Astrocyte (in vitro differentiated cells and primary cell): ENCODE measurements at places on chromosomes 5 and 9. TPM values are rescaled to one million over a fixed set of nuclear protein-coding genes. Genes with fewer than 3 reads are reported as not detected.

- peaks cover 11% of the 10 kb centered on the region for H3K36me3 ChIP-seq
- H3K4me3 ChIP-seq, result no peak overlapping the region
- no peaks in the 10 kb centered on the region for H3K27me3 ChIP-seq
- no peak for DNase-seq
- H3K4me1 ChIP-seq, result peaks cover 3% of the 10 kb centered on the region
- peak overlapping the region; percentile 20 for H3K27ac ChIP-seq
Measured at GRCh38 chr5:109844148-109844547, 154.4 kb downstream of the MAN2A1 start.

DNA sequence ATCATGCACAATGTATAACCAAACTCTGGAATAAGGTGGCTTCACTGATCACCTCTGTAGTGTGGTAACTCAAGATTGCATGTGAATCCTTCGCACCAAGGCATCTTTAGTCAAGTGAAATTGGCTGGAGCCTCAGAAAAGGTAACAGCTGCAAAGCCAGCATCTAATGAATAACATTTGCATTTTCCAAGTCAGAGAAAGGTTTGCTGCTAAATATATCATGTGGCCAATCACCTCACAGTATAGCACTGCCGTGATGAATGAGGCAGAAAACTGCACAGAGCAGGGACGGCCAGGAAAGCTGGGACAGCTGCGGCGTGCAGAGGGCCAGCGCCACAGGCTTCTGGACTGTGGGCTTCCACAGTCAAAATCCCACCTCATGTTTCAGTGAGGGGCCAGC, 18.5 kb downstream of the MRPS27 start:
- DNase-seq, result no peak
- no peak overlapping the region for H3K27ac ChIP-seq
- no peak overlapping the region for H3K4me3 ChIP-seq
- no peaks in the 10 kb centered on the region for H3K4me1 ChIP-seq
- H3K36me3 ChIP-seq, result no peaks in the 10 kb centered on the region

DNA sequence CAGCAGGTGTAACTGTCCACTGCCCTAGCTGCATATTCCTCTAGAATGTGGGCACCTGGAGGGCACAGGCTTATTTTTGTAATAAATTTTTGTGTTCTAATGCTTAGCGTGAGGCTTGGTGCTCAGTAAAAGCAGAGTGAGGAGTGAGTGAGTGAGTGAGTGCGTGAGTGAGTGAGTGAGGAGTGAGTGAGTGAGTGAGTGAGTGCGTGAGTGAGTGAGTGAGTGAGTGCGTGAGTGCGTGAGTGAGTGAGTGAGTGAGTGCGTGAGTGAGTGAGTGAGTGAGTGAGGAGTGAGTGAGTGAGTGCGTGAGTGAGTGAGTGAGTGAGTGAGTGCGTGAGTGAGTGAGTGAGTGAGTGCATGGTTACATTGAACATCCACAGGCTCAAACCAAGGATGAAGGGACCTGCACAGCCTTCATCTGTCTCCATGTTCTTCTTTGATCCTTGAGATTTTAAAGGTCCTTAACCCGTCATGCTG, 371.5 kb downstream of the MED10 start:
- H3K4me3 ChIP-seq, result no peak overlapping the region
- no peak overlapping the region for H3K27ac ChIP-seq
- no peak for DNase-seq
- H3K4me1 ChIP-seq, result no peaks in the 10 kb centered on the region
- no peaks in the 10 kb centered on the region for H3K36me3 ChIP-seq
- H3K27me3 ChIP-seq, result no peaks in the 10 kb centered on the region

DNA sequence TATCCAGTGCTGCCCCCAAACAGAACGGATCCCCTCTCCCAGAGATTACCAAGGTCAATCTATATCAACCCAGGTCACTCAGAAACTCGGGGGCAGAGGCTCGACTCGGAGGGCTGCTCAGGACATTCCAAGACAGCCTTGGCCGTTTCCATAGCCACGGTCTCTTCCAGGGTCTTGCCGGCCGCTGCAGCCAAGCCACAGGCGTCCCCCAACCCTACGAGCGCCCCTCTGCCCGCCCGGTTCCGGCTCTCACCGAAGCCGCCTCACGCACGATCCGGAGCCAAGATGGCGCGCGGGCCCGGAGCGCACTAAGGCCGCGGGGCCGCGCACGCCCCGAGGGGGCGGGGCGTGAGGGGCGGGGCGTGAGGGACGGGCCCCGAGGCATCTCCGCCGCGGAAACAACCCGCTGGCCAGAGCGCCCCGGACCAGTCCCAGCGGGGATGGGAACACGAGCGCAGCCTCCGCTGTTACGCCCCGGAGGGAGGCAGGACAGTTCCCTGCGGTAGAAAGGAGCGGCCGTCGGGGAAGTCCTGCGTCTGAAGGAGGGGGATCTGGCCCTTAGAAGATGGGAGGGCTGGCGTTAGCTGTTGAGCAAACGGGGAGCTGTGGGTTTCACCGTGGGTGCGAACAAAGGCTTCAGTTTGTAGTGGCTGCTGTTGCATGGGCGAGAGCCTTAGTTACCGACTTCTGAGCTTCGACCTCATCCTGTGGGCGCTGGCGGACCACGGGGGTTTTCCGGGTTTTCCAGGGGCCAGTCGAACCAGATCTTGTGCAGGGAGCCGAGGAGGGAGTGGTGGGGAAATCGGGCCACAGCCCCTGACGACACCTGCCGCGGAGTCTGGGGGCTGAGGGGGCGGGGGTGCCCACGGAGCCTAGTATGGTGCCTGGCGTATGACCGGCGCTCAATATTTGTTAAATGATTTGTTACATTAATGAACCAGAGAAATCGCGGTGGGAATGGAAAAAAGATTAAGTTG, at the start of gene RPP25L:
Gene RPP25L (minus strand): TSS at position 287 of the 977 bp plus-strand sequence. CDS start 801 bp downstream, outside the sequence.
- H3K36me3 ChIP-seq, result peaks cover 4% of the 10 kb centered on the region
- H3K4me3 ChIP-seq, result peak within 1 kb of the TSS; percentile 94
- H3K27ac ChIP-seq, result peak within 1 kb of the TSS; percentile 80
- DNase-seq, result peak; percentile 68
- H3K4me1 ChIP-seq, result peaks cover 15% of the 10 kb centered on the region
- H3K27me3 ChIP-seq, result no peaks in the 10 kb centered on the region

DNA sequence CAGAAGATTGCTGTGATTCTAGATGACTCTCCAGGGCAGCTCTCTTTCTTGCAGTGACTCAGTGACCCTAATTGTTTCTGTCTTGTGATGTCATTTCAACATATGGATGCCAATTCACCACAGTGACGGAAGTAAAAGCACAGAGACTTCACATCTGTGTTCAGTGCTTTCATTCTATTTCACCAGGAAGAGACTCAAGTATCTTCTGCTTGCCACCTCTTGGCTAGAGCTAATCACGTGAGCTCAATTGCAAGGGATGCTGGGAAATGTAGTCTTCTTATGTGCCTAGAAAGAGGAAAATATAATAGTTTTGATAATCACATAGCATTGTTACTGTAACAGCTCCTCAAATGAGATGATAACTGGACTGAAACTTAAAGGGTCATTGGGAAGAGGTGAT, 453.3 kb upstream of the KLF4 start:
- H3K4me1 ChIP-seq, result no peaks in the 10 kb centered on the region
- no peaks in the 10 kb centered on the region for H3K36me3 ChIP-seq
- H3K27me3 ChIP-seq, result peaks cover 4% of the 10 kb centered on the region
- H3K27ac ChIP-seq, result no peak overlapping the region

GRCh38 chr9:23073136-23073535, 626.5 kb downstream of the DMRTA1 start:
- H3K27me3 ChIP-seq, result no peaks in the 10 kb centered on the region
- no peaks in the 10 kb centered on the region for H3K36me3 ChIP-seq
- no peak overlapping the region for H3K27ac ChIP-seq
- peak; percentile 2 for DNase-seq
- H3K4me1 ChIP-seq, result no peaks in the 10 kb centered on the region
- no peak overlapping the region for H3K4me3 ChIP-seq

- H3K27ac ChIP-seq, result no peak overlapping the region
- H3K4me3 ChIP-seq, result no peak overlapping the region
- H3K27me3 ChIP-seq, result peaks cover 10% of the 10 kb centered on the region
- no peak for DNase-seq
- no peaks in the 10 kb centered on the region for H3K36me3 ChIP-seq
Measured at GRCh38 chr5:135192351-135192750, 158.3 kb upstream of the PITX1 start.

DNA sequence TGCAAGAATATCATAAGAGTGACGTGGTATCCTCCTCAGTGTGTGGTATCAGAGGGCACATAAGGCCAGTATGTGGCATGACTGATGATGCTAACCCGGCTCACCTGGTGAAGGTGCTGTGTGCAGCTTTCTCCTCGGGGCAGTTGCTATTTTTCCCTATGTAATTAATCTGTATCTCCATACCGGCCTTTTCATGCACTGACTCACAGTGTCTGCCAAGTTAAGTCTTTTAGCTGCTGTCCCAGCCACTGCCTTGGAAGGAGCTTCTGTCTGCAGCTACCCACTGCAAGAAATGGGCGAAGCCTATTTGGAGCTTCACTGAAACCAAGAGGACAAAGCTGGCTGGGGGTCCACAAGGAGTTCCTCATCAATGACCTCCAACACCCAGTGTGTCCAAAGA, 46.0 kb downstream of the NXNL2 start:
- H3K27me3 ChIP-seq, result no peaks in the 10 kb centered on the region
- peak; percentile 10 for DNase-seq
- H3K4me3 ChIP-seq, result no peak overlapping the region
- H3K4me1 ChIP-seq, result peaks cover 14% of the 10 kb centered on the region
- H3K27ac ChIP-seq, result no peak overlapping the region
- no peaks in the 10 kb centered on the region for H3K36me3 ChIP-seq

DNA sequence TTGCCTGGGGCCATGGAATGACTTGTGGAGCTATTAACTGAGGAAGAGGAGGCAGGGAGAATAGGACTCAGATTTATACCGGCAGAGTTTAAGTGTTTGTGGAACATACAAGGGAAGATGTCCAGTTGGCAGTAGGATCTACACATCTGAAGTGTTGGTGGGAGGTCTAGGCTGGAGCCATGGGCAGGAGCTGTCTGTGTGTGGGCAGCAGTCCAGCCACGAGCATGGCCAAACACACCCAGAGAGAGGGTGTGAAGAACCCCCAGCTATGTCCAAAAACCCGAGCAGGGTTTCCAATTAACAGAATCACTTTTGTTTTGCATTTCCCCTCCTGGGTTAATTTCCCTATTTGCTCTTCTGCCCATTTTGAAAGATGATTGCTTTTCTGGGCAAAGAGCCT, 393.7 kb downstream of the CDK5RAP2 start:
- no peak for DNase-seq
- H3K4me3 ChIP-seq, result no peak overlapping the region
- no peaks in the 10 kb centered on the region for H3K36me3 ChIP-seq
- H3K4me1 ChIP-seq, result no peaks in the 10 kb centered on the region
- H3K27me3 ChIP-seq, result no peaks in the 10 kb centered on the region
- H3K27ac ChIP-seq, result no peak overlapping the region

DNA sequence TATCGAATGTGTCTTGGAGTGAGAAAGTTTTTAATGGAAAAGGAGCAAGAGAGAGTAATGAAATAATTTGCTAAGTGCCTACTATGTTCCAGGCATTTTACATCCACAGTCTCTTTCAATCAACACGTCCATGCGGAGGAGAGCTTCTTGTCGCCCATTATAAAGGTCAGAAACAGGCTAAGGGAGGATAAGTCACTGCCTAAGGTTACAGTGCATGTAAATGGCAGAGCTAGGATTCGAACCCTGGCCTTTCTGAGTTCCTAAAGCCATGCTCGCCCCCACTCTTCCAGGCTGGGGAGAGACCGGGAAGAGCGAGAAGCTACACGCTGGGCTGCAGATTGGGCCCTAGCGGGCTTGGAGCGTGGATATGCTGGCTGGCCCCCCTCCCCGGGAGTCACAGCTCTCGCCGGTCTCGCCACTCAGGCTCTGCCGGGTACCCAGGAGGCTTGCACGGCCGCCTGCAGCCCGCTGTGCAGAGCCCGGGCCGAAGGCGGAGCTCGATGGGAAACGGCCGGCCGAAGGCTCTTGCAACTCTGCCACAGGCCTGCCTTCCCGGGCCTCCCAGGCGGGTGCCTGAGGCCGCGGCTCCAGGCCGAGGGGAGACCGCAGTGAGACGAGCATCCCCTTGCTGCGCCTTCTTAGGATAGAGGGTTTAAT, 775 bp upstream of the LHX2 start:
- no peaks in the 10 kb centered on the region for H3K36me3 ChIP-seq
- H3K4me3 ChIP-seq, result no peak overlapping the region
- peaks cover 5% of the 10 kb centered on the region for H3K4me1 ChIP-seq
- H3K27me3 ChIP-seq, result peaks cover 79% of the 10 kb centered on the region

DNA sequence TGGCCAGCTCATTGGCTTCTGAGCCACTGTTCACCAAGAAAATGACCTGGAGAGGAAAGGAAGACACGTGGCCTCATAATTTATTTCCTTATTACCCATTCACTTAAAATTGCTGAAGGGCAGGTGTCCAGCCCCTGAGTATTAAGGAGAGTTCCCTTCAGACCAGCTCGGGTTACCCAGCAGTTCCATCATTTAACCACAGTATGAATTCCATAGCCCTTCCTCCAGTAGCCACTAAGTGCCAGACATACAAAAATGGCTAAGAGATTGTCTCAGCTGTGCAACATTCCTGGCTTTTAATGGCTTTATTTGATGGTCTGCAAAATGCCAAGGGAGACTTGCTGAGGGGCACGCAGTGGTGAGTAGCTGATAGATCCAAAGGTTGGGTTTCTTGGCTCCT, 12.5 kb downstream of the AGXT2 start:
- DNase-seq, result no peak
- no peak overlapping the region for H3K4me3 ChIP-seq
- H3K27me3 ChIP-seq, result no peaks in the 10 kb centered on the region
- H3K36me3 ChIP-seq, result no peaks in the 10 kb centered on the region

GRCh38 chr5:6273090-6273735, 105.1 kb downstream of the MED10 start:
- no peak overlapping the region for H3K4me3 ChIP-seq
- no peak for DNase-seq
- no peaks in the 10 kb centered on the region for H3K27me3 ChIP-seq
- H3K4me1 ChIP-seq, result no peaks in the 10 kb centered on the region
- no peaks in the 10 kb centered on the region for H3K36me3 ChIP-seq
- H3K27ac ChIP-seq, result no peak overlapping the region

DNA sequence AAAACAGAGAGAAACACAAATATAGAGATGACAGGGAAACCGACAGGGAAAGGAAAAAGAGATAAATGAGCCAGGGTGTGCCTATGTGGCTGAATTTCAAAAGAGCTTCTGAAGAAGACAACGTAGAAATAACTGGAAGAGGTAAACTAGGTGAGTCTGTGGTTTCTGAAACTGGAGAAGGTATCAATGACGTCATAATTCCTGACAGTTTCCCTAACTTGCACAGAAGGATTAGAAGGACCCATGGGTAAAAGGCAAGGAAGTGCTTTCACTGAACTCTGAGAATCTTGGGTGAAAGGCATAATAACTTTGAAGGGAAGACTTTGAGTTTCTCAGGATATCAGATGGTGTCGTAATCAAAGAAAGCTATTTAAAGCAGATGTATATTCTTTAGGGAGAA, 790.8 kb upstream of the NUDT12 start:
- no peak overlapping the region for H3K27ac ChIP-seq
- H3K4me1 ChIP-seq, result no peaks in the 10 kb centered on the region
- H3K36me3 ChIP-seq, result no peaks in the 10 kb centered on the region
- DNase-seq, result no peak
- no peaks in the 10 kb centered on the region for H3K27me3 ChIP-seq
- no peak overlapping the region for H3K4me3 ChIP-seq

WDR38 gene
- not detected in 2 replicates for total RNA-seq

PCDHA1 gene
- not detected in 2 replicates for total RNA-seq

MIGA2 gene
- 23.1 and 23.8 TPM in 2 replicates for total RNA-seq

BAAT gene
- 8.9 and 9.5 TPM in 2 replicates for total RNA-seq

SGCD gene
- total RNA-seq, result 2.9 and 5.6 TPM in 2 replicates

CENPK gene
- 5.6 and 7.0 TPM in 2 replicates for total RNA-seq
